ENCODE measurements at places on chromosomes 13 and 19. TPM values are rescaled to one million over a fixed set of nuclear protein-coding genes. Genes with fewer than 3 reads are reported as not detected.

DNA sequence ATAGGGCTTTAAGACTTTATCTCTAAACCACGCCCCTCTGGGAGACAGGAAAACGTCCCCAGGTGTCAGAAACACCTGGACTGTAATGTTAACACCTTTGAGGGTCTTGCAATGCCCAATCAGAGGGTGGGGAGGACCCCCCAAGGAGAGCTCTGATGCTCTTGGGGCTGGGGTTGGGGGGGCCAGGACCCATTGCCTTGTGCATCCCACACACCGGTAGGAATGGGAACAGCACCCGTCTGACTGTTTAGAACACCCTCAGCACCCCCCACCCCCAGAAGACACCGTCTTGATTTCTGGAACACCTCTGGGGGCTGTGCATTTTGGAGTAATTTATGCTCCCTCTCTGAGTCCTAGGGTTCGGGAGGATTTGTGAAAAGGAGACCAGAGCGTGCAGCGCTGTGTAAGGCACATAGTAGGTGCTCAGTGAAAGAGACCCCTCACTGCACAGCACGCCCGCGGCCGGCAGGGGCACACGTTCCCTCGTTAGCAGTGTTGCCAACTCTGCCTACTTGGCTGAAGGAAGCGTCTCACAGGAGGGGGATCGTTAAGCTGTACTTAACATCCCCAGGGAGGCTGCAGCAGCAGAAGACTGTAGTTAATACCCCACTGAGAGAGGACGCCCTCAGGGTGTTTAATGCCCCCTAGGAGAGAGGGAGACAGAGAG, 2.8 kb upstream of the ERFL start:
- no peak for DNase-seq

DNA sequence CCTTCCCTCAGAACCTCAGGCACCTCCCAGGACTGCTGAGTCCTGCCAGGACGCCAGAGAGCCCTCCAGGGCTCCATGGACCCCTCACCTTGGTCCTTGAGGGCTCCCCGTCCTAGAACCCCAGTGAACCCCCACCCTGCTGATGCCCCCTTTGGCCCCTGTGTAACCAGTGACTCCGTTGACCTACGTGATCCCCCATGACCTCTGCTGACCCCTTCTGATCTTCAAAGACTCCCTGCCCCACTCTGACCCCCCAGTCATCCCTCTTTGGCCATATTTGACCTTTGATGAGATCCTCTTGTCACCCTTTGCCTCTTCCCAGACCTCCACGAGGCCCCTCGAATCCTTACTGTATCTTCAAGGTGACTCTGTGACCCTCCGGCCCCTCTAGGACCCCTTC, 91.3 kb downstream of the MAP4K1 start:
- no peak for DNase-seq

DNA sequence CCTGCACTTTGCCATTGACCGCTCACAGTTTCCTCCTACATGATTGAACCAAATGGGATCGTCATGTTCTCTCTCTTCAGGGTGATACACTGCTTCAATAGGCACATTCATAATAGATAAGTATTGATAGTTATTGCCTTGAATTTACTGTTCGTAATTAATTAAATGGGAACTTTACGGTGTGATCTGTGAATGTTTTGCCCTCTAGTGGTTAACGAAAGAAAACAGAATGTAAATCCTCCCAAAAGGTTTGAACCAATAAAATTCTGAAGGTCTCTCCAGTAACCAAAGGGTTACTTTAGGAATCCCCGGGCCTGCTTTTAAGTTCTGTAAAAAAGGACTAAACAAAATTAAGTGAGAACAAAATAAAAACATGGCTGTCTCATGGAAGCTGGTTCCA, 389.3 kb downstream of the DACH1 start:
- DNase-seq: no peak

GRCh38 chr13:33090755-33091414, 74.7 kb downstream of the KL start:
- DNase-seq: no peak

DNA sequence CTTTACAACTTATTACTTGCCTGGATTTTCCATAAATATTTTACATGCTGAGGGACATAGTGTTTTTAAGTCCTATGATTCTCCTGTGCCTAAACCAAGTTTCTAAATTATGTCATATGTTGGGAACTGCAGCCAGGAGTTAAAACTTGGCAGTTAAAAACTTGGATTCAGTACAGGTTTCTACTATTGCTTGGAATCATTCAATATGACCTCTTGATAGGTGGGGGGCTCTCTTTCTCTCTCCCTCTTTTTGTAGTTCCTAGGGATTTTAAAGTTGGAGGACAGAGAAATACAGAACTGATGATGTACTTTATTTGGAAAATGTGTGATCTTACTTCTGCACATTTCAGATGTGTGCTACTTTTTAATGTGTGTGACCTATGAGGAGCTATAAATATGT, 4.7 kb downstream of the CSNK1A1L start:
- DNase-seq: no peak

DNA sequence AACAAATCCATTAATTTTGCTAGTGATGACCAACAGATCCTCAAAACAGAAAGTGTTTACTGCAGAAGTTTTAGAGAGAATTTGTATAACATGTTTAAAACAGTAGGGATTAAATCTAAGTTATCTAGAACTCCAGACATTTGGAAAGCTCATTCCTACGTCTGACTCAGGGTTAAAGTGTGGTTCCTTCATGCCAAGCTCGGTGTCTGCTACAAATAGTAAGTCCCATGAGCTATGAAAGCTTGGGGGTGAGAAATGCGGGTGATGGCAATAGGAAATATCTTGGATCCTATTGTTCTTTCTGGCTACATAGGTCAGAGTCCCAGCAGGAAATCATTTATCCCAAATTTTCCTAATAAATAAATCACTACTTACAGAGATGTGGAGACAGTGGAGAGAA, 867.1 kb downstream of the UQCRFS1 start:
- DNase-seq: no peak

DNA sequence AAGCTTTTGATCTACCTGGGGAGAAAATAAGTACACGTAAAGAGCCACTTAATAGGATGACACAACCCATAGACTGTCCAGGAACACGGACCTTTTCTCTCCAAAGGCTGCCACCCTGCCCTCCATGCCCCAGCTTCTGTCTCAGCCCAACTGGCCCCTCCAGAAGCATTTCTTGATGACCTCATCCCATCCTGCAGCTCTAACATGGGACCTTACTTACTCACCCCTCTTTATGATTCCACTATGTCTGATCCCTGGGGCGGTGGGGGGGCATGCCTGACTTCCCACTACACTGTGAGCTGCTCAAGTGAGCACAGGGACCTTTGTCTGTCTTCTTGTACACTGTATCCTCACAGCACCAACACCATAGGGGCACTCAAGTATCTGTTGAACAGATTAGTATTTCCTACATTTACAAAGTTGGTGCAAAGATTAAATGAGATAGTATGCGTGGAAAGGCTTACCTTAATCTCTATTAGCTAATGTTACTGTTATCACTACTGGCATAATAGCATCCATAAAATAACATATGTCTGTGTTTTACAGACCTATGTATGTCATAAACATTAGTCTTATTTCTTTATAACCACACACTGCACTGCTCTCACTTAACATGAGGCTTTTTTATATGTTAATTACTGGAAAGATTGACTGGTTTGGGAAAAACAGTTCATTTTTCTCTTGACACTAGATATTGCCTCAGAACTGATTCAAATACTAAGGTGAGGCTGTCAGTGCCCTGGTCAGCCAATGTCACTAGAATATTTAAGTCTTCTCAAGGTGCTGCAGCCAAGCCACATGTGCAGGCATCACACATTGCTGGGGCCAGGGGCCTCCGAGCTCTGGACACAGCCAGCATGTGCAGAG, 100.9 kb downstream of the FOXO1 start:
- DNase-seq: no peak

- no peak for DNase-seq
Measured at GRCh38 chr13:104487006-104487405, 1420.8 kb upstream of the SLC10A2 start.

Gene PTGER1
- not detected for total RNA-seq

Gene GAPDHS
- total RNA-seq: not detected

Data from H4 (cell line).